EL (cell line): ENCODE measurements at places on chromosomes 16 and 17.

DNA sequence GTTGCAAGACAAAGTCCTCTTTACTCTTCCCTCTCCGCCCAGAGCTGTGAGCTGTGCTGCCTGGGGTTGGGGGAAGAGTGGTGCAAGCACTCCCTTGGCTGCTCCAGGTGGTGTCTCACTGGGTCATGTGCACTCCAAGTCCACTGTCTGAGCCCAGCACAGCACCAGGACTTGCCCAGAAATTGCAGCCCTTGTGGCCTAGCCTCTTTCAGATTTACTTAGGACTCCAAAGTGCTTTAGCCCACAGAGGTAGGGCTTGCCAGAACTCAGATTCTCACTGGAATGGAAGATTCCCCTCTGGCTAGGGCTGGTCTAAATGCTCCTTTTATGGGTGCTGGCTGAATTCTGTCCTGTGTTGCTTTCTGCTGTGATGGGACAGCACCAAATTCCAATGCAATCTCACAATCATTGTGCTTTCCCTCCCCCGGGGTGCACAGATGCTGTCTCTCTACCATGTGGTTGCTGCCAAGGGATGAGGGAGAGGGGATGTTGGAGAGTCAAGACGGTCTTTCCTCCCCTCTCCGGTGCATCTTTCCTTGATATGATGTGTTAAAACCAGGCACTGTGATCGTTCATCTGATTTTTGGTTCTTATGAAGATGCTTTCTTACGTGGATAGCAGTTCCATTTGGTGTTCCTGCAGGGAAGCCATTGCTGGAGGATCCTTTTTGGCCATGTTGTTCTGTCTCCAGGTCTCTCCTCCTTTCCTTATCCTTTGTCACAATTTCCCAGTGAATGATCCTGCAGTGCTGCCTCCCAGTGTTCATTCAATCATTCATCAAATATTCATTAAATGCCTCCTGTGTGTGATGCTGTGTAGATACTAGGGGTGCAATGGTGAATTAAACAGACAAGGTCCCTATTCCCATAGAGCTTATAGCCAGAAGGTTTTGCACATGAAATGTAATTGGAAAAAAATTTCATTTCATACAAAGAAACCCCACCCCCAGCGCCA lies 216.3 kb downstream of the SPECC1 start:
- no peak for DNase-seq

DNA sequence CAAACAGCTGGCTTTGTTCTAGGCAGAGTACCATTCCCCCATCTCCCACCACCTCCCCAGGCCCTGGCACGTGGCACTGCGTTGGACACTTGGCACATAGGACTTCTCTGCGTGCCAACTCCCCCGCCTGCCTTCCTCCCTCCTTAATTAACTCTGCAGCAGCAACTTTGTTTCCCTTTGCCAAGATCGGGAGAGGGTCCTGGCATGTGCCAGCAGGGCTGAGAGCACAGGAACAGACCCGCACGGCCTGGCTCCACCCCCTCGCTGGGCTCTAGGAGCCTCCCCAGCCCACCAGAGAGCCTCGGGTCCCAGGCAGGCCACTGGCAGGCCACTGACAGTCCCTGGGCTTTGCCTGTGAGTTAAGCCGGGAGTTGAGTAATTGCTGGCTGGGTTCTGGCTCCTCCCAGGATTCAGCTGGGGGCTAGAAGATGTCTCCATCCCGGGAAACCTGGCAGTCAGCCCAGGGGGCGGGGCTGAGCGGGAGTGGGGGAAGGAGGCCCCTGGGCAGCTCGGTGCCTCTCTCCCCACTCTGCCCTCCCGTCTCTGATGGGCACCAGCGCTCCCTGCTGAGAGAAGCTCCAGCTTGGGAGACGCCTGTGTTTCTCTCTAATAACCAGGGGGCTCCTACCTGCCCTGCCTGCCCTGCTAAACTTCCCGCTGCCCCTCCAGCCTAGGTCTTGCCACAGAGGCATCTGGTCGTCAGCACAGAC lies 224.0 kb upstream of the TNRC6C start:
- peak; percentile 68 for DNase-seq

- DNase-seq, result peak; percentile 79
Measured at GRCh38 chr17:1908699-1909309, 79.0 kb downstream of the RPA1 start.

GRCh38 chr17:65941356-65941899 lies 250.5 kb downstream of the CEP112 start:
- DNase-seq, result no peak

GRCh38 chr16:56841233-56841632 lies 23.8 kb upstream of the SLC12A3 start:
- DNase-seq, result no peak
